ENCODE measurements at places on chromosomes 3 and 15.

DNA sequence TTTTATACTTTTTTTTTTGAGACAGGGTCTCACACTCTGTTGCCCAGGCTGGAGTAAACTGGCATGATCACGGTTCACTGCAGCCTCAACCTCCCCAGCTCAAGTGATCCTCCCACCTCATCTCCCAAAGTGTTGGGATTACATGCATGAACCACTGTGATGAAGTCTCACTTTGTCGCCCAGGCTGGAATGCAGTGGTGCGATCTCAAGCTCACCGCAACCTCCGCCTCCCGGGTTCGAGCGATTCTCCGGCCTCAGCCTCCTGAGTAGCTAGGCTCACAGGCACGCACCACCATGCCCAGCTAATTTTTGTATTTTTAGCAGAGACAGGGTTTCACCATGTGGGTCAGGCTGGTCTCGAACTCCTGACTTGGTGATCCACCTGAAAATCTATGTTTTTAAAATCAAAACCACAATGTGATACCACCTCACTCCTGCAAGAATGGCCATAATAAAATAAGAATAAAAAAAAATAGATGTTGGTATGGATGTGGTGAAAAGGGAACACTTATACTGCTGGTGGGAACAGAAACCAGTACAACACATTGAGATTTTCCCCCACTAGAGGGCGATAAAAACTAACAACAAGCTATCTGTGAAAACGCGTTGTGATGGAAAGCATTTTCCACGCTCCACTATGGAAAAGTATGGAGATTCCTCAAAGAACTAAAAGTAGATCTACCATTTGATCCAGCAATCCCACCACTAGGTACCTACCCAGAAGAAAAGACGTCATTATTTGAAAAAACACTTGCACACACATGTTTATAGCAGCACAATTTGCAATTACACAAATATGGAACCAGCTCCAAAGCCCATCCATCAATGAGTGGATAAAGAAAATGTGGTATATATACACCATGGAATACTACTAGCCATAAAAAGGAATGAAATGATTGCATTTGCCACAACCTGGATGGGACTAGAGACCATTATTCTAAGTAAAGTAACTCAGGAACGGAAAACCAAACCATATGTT is 26.8 kb upstream of the OCA2 start:
- DNase-seq = peak; percentile 21

DNA sequence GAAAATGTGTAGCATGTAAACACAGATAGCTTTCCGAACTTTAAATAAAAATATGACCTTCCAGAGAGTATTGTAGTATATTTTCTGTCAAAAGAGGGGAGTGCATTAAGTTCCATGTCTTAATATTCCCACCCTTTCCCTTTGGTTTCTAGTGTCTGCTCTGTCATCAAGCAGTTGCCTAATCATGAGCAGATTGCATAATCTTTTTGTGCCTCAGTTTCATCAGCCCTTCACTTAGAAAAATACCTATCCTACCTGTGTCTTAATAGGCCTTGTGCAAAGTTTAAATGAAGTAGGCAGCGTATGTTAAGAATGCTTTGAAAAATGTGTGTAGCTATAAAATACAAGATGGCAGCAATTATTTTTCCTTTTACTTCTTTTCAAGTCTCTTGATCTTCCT is 52.8 kb downstream of the CALML4 start:
- DNase-seq = no peak

DNA sequence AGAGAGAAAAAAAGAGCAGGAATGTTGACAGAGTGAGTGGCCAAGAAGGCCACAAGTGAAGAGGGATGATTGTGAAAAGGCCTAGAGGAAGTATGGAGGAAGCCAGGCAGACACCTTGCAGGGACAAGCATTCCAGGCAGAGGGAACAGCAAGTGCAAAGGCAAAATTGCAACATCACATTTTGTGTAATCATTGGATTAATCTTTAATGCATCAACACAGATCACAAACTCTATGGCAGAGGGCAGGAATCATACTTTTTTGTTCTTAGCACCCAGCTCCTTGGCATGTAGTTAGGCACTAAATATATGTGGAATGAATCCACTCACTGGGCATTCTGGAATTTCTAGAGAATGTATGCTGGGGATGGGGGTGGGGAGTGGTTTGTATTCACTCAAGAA is 312.1 kb upstream of the PROK2 start:
- DNase-seq = no peak

DNA sequence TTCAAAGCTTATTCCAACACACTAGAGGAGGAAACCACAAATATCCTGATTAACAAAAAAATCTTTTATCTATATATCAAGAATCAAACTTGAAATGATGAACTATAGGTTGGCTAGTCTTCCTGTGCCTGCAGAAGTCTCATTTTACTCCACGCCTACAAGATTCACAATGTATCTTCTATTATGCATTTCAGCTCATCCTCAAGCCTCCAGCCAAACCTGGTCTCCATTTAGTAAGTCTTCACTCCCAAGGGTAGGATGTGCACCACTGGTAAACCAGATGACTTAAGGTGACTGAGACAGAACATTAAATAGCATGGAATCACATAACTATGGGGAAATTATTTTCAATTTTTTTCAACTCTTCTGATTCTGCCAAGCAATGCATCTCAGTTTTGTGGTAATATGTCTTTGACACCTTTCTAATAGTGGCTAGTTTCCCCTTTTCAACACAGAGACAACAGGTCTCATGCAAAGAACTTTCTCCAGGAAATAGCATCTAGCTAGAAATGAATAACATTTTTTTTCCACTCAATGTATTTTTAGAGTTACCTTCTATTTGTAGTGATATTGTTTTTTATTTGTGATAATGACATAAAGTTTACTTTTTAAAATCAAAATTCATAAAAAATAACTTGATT is 166.9 kb downstream of the TNIK start:
- no peak for DNase-seq

- no peak for DNase-seq
Observed at GRCh38 chr3:30473374-30474051, 132.9 kb upstream of the TGFBR2 start.

GRCh38 chr15:51302480-51302879 is 35.9 kb downstream of the CYP19A1 start:
- DNase-seq = no peak

GRCh38 chr3:127011270-127011992 is 28.5 kb downstream of the PLXNA1 start:
- peak; percentile 37 for DNase-seq

GRCh38 chr3:158846803-158847451 is 45.1 kb downstream of the MFSD1 start:
- DNase-seq = no peak
